Stimulated activated CD8-positive, alpha-beta memory T cell treated with anti-CD3 and anti-CD28 coated beads, Interleukin-4, amount 100 ng/mL, for 24 hours (primary cell): ENCODE measurements at places on chromosomes 5 and 9.

GRCh38 chr5:102778478-102778877 lies 23.4 kb downstream of the PAM start:
- no peak for DNase-seq

DNA sequence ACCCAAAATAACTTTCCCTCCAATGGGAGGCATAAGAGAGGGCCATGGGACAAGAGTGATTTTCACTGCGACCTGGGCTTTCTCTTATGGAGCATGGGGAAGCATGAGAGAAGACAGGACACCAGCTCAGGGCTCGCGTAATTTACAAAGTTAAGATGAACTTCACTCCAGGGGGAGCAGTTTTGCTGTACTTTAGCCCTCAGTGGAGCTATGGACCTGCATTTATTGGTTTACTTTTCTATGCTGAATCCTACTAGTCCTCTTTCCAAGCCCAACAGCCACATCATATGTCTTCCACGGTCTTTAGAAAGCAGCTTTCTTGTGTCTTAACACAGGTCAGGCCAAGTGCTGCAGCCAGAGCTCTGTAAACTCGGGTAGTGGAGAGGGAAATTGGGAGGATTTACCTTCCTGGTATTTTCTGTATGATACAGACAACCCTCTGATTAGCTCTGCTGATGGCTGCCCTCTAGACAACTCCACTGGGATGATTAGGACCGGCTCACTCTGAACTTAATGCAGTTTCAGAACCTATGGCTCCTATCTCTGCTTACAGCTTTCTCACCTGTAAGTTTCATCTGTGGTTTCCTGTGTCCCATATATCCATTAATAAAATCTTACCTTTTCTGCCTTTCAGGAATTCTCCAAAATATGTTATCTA lies 581.0 kb upstream of the RORB start:
- no peak for DNase-seq

- no peak for DNase-seq
Measured at GRCh38 chr5:16570121-16570815, 46.5 kb downstream of the RETREG1 start.

- DNase-seq = no peak
Measured at GRCh38 chr5:1167361-1167727, 34.1 kb upstream of the SLC6A19 start.

- DNase-seq = no peak
Measured at GRCh38 chr9:99181621-99182020, 40.1 kb downstream of the ALG2 start.

DNA sequence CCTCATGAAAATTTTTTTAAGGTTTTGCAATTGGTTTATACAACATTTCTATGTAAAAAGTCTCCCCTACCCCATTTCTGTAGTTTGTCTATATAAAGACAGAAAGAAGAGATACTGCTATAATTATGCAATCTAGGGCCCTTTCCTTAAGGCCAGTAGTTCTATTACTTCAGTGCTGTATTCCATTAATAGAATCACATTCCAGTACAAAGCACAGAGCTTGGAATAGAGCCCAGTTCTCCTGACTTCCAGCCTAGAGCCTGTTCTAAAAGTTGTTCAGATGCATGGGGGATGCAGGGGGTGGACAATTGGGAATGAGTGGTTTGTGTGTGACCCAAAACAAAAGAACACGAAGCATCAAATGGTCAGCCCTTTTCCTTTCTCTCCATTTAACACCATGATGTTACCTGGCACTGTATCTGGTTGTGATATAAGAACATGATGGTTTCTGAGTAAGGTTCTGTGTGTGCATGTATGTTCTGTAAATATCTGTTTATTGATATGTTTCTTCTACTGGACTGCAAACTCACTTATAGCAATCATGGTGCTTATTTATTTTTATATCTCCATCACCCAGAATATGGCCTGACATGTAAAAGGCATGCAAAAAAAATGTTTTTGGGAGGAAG lies 8.2 kb upstream of the GRAMD2B start:
- no peak for DNase-seq

GRCh38 chr5:1509346-1510085 lies 14.2 kb downstream of the LPCAT1 start:
- DNase-seq = no peak

DNA sequence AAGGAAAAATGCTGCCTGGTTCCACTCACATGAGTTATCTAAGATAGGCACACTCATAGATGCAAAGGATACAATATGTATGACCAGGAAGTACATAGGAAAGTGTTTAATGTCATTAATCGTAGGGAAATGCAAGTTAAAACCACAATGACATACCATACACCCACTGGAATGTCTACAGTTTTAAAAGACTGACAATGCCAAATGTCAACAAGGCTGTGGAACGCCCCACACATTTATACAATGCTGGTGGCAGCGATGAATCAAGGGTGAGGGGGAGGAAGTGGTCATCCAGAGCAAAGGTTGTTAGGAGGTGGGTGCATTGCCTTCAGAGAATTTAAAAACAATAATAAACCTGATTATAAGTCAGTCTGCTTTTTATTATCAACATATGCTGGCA lies 437.8 kb downstream of the ARHGEF28 start:
- DNase-seq = no peak

DNA sequence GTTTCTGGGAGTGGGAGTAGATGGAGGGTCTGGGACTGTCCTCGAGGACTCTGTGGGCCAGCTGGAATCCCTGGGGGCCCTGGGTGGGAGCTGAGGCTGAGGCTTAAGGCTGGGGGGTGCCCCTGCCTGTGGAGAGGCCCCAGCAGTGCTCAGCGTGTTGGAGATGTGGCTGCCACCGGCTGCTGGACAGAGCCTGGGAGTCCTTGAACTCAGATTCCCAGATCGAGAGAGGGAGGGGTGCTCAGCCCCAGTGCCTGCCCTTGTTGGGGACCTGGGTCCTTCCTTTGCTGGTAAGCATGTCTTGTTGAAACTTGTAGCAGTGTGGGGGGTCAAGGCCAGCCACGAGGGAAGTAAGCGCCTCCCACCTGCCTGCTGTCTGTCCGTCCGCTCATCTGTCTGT lies 10.7 kb downstream of the RXRA start:
- DNase-seq = no peak
